ENCODE measurements at places on chromosomes 2 and 18.

- DNase-seq = no peak
These were observed 166.6 kb upstream of the NCKAP5 start for GRCh38 chr2:133734716-133735495.

DNA sequence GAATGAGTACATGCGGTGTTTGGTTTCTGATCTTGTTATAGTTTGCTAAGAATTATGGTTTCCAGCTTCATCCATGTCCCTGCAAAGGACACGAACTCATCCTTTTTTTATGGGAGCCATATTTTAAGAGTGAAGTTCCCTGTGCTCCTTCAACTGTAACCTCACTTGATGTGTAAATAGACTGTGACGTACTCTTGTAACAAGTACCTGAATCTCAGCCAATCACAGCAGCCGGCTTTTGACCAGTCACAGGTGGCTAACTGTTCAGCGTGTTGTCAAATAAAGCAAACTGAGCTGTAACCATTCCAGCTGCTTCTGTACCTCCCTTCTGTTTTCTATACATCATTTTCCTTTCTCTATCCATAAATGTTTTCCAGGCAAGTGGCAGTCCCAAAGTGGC is 774.3 kb upstream of the HS6ST1 start:
- DNase-seq = no peak

GRCh38 chr2:202808754-202809153 is 62.8 kb downstream of the ICA1L start:
- no peak for DNase-seq

DNA sequence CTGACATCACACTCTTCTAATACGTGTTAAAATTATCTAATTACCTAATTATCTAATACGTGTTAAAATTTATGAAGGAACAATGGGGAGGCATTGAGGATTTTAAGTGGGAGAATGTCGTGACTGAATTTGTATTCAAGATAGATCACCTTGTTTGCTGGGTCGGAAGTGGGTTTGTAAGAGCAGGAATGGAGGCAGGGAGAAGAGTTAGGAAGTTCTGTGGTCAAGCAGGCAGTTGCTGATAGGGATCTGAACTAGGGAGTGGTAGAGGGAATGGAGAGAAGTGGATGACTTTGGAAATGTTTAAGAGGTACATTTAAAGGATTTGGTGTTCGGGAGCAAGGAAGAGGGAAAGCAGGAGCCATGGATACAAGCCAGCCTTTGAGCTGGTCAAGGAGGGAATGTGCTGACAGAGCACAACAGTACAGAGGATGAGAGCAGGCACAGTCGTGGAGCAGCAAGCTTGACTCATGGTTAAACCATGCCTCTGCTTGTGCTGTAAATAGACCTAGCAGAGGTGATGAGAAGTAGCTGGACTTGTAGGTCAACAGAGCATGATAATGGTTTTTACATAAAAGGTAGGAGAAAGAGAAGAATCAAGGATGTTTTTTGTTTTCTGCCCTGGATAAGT is 16.2 kb downstream of the IL18RAP start:
- DNase-seq = no peak

DNA sequence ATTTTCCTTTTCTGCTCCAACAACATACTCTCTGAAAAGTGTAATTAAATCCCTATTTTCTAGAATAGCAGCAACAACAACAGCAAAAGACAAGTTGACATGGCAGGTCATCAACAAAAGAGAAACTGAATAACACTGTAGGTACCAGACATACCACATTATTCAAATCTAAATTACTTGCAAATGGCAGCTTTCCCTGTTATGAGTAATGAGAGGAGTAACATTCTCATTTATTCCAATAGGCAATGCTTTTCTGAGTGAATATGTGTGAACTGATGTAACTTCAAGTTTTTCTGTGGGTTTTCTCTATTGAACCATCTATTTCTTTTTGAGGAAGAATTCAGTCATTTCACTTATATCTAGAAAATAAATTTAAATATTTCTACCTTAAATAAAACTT is 501.5 kb downstream of the TRIB2 start:
- DNase-seq = no peak

DNA sequence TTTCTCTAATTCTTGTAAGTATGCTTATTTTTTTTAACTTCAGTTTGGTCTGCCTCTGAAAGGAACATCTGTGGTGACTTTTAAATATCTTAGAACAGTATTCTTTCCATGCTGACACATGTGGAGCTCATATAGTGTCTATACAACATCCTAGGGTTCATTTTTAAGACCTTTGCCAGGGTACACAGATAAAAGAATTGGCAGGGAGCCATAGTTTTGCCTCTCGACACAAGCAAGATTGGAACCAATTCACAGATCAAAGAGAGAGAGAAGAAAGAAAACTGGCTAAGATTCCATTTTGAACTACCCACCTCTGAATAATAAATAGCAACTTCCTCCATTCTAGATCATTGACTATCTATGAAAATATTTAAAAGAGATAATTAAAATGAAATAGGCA is 142.7 kb upstream of the ST6GAL2 start:
- no peak for DNase-seq

DNA sequence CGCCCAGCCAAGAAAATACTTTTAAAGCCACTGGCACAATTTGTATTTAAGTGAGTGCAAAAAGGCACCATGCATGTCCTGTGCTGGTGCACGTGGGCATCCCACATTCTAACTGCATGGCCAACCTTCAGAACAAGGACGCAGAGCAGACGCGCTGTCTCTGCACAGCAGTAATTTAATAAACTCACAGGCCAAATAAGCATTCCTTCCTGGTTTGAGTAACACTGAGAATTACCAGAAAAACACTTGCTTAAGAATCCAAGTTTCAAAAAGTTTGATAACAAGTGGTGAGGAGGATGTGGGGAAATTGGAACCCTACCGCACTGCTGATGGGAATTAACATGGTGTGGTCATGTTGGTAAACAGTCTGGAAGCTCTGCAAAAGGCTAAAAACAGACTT is 38.7 kb downstream of the RPL31 start:
- DNase-seq = no peak

GRCh38 chr18:69980982-69981804 is 33.5 kb upstream of the CD226 start:
- no peak for DNase-seq

DNA sequence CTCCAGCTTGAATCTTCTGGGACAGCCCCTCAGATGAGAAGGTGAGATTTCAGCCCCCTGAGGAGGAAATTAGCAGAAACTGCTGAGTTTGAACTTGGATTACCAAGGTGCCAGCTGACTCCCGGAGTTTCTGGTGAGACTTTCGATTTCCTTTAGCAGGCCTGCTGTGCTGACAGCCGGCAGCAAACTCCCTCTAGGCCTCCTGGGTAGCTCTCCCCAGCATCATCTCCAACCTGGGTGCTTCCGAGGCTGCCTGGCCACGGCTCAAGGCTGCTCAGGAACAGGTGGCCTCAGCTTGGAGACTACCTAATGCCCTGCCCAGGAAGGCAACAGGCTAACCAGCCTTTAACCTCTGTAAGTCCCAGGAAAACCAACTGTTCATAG is 16.5 kb downstream of the SDC1 start:
- no peak for DNase-seq

- DNase-seq = no peak
These were observed 10.1 kb upstream of the KCNJ3 start for GRCh38 chr2:154688373-154688772.

- no peak for DNase-seq
These were observed 2.1 kb downstream of the GULP1 start for GRCh38 chr2:188293601-188294351.

DNA sequence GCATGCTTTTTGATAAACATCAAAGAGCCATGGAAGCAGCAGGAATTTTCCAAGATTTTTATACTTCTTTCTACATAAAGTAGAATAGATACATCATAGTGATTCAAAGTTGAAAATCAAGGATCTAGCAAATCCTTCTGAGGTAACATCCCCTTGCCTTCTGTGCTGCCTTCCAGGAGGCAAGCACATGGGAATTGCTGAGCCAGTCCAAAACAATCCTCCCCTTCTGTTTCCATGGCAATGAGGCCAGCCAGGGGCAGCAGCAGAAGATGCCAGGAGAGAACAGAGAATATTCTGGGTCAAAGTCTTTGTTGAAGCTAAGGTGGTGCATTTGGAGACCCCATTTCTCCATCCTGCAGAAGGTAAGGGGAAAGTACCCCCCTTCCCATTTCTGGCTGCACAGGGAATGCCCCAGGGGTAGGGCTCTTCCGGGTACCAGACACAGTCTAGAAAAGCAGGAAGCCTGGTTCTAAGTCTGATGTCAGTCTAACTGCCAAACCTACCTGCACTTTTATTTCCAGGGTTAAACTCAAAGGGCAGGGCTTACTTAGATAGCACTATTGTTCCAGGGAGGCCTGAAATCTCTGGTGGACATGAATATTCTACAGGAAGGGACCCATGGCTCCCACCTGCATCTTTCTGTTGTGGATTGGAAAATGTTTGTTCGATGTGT is 22.1 kb downstream of the CENPA start:
- no peak for DNase-seq

DNA sequence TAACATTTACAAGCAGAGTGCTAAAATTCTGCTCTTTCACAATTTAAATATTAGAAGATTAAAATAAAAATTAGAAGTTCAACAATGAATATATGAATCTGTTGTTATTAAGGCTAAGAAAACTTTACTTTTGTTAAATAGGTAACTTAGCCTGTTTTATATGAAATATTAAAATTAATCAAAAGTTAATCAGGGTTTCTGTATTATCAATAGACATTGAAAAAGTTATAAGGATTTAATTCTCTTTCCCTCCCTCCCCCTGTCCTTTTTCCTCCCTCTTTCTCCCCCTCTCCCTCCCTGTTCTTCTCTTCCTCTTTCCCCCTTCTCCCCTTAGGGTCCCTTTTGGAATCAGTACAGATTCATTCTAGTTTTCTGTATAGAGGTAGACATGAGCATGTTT is 12.1 kb downstream of the BBS5 start:
- no peak for DNase-seq

DNA sequence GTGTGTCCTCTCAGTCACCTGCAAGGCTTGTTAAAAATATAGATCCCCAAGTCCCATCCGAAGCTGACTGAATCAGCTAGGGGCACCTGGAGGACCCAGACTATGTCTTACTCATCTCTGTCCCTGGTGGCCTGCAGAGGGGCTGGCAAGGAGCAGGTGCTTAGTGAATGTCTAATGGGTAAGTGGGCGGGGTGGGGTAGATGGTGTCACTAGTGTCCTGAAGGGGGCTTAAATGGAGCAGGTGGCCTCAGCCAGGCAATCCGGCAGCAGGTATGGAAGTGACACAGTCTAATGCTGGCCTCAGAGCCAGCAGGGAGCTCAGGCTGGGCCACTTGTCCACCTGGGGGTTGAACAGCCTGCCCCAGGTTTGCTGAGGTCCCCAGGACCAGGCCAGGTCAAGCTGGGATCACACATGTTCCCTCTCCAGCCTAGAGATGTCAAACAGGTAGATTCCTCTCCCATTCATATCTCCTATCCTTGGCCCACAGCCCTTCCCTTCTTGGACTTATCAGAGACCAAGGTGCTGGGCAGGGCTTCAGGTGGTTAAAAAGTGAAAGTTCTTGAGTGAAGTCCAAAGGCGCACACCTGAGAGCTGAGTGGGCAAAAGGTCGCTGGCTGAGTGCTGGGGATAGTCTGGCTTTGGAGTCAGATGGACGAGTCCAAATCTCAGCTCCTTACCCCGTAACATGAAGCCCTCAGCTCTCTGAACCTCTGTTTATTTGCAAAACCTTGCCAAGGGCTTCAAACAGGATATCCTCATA is 1.7 kb downstream of the STEAP3 start:
- DNase-seq = no peak

- DNase-seq = no peak
These were observed 4.3 kb downstream of the GMCL1 start for GRCh38 chr2:69833752-69834151.

GRCh38 chr2:144931480-144931879 is 411.6 kb upstream of the ZEB2 start:
- DNase-seq = no peak

GRCh38 chr2:8983571-8983970 is 19.9 kb downstream of the MBOAT2 start:
- no peak for DNase-seq

GRCh38 chr2:11996618-11997017 is 250.2 kb downstream of the LPIN1 start:
- DNase-seq = no peak

- no peak for DNase-seq
These were observed 771.9 kb downstream of the ERBB4 start for GRCh38 chr2:211766689-211767088.

- no peak for DNase-seq
These were observed 531.9 kb downstream of the XIRP2 start for GRCh38 chr2:167420211-167420610.

DNA sequence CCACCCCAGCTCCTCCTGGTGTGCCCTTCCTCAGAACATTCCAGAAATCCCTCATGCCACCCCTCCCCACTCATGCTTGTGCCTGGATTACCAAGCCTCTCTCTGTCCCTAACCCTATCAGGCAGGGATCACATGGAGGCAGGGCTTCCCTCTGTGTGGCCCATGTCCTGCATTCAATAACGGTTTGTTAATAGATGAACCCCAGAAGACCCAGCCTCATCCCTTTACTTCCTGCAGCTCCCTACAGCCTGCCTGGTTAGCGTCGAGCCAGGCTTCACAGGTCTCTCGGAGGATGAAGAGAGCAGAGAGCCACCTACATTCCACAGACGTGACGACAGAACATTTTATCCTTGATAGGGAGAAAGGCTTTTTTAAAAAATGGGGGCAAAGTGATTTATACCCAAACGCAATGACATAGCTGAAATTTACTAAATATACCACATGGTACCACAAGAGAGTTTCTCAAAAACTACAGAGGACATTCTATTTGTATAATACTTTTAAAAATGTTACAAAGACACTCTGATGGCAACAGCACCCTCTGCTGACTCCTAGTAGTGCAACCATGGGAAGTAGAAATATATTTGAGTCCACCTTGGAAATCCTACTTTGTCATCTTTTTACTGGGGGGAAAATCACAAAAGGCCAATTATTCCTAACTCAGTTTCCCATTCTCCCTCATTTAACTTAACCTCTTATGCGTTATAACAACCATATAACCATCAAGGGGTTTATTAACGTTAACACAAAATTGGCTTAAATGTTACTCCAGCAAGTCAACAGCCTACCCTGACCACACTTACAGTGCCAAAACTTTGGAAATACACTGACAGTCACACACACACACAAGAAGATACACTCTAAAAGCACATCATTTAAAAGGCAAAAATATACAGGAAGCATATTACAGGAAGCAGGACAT is 30.7 kb downstream of the FBXO15 start:
- no peak for DNase-seq

DNA sequence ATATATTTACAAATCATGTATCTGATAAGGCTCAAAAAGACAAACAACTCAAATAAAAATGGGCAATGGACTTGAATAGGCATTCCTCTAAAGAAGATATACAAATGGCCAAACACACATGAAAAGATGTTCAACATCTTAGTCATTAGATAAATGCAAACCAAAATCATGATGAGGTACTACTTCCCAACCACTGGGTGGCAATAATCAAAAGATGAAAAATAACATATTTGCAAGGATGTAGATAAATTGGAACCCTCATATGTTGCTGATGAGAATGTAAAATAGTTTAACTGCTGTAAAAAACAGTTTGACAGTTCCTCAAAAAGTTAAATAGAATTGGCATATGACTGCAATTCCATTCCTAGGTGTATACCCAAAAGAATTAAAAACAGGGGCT is 132.3 kb downstream of the TTC32 start:
- no peak for DNase-seq

Measured in activated CD4-positive, alpha-beta T cell treated with anti-CD3 and anti-CD28 coated beads, Interleukin-2, amount 50 U/mL, for 24 hours (primary cell).